ENCODE measurements at places on chromosomes 16 and 17.
A peak's percentile ranks its signal among the peaks of the same experiment; 100 is the strongest.

- no peak for DNase-seq
Observed at GRCh38 chr17:14672830-14673229, 371.9 kb downstream of the HS3ST3B1 start.

GRCh38 chr16:578870-579405, 9.2 kb downstream of the PIGQ start:
- DNase-seq: peak; percentile 28

DNA sequence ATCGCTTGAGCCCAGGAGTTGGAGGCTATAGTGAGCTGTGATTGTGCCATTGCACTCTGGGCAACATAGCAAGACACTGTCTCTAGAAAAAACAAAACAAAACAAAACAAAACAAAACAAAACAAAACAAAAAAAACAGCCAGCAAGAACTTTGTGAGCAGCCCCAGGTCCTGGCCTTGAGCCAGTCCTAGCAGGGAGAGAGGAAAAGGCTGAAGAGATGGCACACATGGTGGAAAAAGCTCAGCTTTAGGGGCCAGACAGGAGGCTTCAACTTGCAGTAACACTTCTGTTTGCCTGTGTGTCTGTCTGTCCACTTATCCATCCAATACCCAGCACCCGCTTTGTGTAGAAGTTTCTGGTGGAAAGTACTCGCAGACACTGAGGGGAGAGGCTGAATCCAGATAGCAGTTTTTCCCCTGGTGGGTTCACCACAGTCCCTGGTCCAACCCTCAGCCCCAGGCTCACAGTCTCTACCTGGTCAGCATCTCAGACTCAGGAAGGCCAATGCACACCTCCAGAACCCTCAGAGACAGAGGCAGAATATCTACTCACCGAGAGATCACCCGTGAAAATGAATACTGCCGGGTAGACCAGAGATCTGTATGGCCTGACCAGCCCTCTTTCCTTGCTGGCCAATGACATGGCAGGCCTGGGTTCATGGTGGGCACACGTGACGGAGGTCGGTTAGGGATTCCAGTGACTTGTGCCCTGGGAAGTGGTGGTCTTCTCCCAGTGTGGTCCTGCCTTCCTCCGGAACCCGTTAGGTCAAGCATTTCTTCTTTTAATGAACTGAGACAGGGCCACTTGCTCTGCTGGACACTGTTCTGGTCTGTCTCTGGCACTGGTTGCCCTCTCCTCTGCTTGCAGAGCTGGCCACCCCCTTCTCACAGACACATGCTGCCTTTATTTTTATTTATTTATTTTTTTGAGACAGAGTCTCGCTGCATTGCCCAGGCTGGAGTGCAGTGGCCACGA, 79.5 kb upstream of the DNAJA2 start:
- DNase-seq: no peak

DNA sequence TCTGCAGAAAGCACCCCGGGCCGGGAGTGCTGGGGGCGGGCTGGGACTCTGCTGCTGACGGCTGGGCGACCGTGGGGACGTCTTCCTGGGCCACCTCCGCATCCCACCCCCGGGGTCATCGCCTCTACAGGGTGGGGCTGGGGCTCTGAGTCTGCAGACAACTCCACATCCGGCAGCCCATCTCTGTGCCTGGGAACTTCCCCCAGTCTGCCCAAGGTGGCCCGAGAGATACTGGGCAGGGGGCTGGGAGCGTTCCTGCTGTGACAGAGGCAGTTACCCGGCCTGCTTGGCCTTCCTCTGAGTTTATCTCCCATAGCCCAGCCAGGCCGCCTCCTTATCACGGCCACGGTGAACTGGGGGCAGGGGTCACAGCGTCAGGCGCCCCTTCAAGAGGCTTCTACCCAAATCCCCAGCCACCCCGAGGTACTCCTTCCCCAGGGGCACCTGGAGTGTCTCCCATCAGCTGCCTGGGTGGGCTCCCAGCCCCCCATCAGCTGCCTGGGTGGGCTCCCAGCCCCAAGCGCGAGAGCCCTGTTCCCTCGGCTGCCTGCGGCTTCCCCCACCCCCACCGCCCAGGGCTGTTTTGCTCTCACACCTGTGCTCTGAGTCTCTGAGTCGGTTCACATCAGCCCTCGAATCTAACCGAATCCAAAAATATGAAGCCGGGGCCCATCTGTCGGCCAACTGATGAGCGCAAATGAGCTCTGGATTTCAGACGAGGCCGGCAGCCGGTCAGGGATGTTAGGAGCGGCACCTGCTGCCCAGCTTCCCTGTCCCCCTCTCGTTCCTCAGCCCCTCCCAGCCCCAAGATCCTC, 15.6 kb upstream of the CBFA2T3 start:
- no peak for DNase-seq

- DNase-seq: no peak
Observed at GRCh38 chr17:55490376-55490775, 20.9 kb downstream of the SMIM36 start.

DNA sequence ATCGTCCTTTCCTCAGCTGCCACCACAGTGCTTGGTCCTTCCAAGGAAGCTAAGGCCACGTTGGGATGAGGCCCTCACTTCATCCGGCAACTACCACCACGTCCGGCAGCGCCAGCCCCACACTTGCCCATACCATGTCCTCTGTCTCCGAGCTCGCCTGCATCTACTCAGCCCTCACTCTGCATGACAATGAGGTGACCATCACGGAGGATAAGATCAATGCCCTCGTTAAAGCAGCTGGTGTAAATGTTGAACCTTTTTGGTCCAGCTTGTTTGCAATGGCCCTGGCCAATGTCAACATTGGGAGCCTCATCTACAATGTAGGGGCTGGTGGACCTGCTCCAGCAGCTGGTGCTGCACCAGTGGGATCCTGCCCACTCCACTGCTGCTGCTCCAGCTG, 44.9 kb downstream of the TTC19 start:
- DNase-seq: no peak

Data from activated naive CD4-positive, alpha-beta T cell (primary cell).